ENCODE measurements at places on chromosomes 7 and 10.

DNA sequence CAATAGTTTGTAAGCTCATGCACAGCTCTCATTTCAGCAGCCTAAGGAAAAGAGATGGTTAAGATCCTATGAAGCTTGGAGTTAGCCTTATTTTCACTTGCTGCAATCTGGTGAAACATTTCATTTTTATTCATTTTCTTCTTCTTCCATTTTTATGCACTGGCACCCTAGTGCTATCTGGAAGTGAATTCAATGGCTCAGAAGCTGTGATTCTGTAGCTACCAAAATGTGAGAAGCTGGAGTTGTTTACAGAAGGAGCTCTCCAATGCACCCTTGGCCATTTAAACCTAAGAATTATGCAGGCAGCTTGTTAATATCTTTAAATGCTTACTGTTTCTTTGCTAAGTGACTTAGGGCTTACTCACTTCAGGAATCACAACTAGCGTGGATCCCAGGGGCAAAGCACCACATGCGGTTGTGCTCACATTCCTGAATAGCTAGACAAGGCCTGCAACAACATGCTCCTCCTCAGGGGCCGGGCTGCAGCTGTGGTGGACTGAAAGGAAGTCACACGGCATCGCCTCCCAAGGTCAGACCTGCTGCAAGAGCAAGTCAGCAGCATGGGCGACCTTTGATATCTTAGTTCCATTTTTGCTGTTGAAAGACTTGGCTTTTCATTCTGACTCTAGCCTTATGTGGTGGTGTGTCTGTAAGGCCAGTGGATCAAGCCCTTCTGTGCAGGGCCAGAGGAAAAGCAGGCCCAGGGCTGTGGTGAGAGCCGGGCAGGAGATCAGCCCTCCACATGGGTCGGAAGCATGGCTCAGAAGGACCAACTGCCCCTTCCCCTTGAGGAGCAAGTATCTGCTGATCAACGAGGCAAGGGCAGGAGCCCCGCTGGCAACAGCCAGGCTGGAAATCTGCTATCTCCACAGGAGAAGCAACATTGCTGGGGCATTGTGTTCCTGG, 91.9 kb upstream of the MBL2 start:
- no peak for DNase-seq

- no peak for DNase-seq
These were observed 11.0 kb upstream of the CRPPA start for GRCh38 chr7:16432425-16432731.

DNA sequence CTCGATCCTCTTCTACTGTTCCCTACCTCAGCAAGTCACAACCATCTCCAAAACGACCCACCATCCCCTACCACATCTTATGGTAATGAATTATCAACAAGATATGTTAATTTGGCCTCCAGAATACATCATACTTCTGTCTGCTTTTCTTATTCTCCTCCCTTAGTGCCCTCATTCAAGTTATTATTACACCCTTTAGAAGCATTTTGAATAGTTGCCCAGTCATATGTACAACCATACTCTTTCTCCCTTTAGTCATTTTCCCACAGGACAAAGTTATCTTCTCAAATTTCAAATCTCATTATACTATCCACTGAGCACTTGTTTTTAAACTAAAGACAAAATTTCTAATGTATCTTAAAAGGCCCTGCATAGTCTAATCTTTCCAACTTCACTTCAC, 71.0 kb downstream of the GNAT3 start:
- no peak for DNase-seq

GRCh38 chr7:44398511-44398911, 73.1 kb upstream of the CAMK2B start:
- no peak for DNase-seq

DNA sequence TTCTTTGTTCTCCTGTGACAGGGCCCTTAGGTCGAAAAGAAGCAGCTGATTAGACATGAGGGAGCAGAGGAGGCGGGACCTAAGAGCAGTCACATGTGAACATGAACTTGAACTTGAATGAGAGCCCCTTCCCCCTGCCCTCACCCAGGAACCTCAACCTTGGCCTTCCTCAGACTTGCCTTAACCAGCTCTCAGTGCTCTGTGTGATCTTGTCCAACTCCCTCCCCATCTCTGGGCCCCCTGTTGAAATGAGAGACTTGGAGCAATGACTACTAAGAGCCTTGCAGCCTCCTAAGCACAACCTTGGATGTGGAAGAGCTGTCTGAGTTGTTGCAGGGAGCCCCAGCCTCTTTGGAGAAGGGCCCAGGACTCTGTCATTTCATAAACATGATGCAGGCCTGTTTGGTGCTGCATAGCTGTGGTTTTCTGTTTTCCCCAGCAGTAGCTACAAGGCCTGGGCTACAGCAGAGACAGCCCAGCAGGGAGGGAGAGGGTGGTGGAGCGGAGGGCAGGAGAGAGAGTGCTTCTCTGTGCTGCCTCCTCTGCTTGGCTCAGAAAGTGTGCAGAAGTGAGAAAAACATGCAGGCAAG, 123.9 kb upstream of the ZMIZ1 start:
- DNase-seq = no peak

DNA sequence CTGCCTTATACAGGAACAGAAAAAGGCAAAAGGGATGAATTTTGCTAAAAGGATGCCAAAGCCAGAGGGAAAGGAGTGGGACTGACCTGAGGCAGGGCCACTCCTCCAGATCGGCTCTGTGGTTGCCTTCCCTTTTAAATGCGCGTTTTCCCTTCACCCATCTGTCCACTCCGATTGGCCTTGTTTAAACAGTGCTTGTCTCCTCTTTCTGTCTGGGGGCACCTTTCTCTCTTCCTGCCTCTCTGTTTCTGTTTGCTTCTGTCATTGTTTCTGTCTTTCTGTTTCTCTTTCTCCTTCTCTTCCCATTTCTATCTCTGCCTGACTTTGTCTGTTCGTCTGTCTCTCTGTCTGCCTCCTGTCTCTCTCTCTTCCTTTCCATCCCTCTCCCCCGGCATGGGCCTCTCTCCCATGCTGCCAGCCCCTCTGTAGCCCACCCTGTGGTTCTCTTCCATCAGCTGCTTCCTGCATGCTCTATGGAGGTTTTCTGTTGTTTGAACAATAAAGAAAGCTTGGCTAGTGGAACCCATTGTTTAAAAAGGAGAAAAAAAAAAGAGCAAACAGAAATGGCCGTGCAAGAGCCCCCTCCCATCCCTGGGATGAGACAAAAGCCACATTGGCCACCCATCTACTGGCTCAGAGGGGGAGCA, 29.5 kb upstream of the HSPB1 start:
- no peak for DNase-seq

DNA sequence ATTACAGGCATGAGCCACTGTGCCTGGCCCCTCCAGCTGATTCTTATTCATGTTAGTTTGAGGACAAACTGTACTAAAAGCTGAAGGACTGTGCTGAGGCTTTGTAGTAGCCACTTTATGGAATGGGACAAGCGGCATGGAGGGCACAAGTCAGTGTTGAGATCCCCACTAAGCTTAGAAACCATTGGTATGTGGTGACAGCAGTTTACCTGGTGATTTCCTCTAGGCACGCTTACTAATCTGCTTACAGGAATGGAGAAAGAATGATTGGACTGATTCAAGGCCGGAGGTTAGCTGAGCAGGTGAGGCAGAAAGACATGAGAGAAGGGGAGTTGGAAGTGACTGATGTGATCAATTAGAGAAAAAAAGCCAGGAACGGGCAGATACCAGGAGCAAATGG, 3.7 kb downstream of the ZNF398 start:
- no peak for DNase-seq

- no peak for DNase-seq
These were observed 92.1 kb downstream of the CH25H start for GRCh38 chr10:89114846-89115625.

GRCh38 chr10:69847883-69848282, 46.2 kb downstream of the COL13A1 start:
- DNase-seq = no peak

- DNase-seq = no peak
These were observed 41.9 kb downstream of the TAS2R41 start for GRCh38 chr7:143519411-143520131.

DNA sequence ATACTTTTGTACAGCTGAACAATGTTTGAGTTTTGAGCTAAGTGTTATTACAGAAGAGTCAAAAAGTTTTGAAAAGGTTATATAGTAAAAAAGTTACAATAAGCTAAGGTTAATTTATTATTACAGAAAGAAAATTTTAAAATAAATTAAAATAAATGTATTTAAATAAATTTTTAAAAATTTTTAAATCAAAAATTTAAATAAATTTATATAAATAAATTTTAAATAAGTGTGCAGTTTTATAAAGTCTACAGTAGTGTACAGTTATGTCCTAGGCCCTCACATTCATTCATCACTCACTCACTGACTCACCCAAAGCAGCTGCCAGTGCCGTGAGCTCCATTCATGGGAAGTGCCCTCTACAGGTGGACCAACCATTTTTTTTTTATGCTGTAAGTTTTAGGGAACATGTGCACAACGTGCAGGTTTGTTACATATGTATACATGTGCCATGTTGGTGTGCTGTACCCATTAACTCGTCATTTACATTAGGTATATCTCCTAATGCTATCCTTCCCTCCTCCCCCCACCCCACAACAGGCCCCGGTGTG, 462.9 kb upstream of the ZMIZ1 start:
- DNase-seq = no peak

DNA sequence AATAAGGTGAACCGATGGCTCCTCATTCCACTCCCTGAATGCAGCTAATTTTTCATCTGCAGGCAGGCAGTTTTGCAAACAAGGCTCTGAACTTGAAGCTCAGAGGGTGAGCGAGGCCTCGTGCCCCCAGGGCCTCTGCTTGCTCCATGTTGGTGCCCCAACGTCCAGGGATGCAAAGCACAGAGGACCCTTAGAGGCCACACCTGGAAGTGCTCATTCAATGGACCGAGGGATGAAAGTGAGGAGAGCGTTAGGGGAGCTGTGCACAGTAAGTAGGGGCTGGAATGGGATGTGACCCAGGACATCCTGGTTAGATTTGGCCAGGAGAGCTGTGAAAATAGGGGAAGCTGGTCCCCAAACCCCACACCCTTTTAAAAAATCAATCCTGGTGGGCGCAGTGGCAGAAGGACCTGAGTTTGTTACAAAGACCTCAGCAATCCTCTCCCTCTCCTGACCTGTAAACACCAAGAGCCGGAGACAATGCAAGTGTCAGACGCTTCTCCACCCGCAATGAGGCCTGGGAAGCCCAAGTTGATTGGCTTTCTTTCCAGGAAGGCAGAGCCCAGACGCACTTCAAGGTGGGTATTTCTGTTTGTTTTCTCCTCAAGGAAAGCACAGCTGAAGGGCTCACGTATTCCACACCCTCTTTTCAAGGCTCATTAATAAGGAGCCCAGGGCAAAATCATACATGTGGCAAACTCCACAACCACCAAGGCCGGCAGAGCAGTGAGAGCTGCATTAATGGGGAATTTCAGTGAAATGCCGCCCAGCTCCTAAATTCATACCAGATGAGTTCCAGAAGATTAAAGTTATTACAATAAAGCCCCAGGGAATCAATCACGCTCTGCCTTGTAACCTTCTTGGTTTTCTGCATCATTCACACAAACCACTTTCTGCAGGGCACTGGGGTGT, 14.1 kb upstream of the CXCL12 start:
- DNase-seq = no peak

DNA sequence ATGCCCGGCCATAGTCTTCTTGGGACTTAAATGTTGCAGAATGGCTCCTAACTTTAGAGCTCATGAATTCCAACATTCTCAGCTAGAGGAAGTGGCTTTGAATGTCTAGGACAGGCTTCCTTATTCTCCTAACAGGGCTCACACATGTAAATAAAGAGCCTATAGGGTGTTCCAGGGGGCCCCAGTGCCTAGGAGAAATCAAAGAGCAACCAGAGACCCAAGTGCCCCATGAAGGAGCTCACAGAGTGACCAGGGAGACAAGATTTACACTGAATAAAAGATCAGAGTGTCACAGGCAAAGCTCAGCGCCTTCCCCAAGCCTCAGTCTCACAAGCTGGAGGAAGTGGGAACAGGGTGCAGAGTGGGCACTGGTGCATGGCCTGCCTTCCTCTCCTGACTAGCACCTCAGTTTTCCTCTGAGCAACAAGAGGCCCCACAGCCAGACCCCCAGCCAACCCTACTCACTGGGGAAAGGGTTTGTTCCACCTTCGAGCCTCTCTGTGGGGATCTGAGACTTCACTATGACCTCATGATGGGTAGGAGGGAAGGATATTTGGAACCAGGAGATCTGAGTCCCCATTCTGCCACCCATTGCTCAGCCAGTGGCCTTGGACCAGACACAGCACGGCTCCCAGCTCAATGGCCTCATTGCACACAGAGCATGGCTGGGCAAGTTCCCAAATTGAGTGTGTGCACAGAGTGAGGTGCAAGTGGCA, 16.0 kb downstream of the TMEM273 start:
- no peak for DNase-seq

GRCh38 chr7:127682140-127682539, 30.1 kb downstream of the SND1 start:
- DNase-seq = no peak

DNA sequence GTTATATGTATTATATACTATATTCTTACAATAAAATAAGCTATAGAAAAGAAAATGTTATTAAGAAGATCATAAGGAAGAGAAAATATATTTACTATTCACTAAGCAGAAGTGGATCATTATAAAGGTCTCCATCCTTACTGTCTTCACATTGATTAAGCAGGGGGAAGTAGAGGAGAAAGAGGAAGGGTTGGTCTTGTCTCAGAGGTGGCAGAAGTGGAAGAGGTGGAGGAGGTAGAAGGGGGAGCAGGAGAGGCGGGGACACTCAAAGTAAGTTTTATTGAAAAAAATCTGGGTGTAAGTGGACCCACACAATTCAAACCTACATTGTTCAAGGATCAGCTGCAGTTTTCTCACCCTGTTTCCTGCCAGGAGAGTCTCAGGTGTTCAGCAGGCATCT, 28.9 kb upstream of the ERCC6 start:
- DNase-seq = no peak

DNA sequence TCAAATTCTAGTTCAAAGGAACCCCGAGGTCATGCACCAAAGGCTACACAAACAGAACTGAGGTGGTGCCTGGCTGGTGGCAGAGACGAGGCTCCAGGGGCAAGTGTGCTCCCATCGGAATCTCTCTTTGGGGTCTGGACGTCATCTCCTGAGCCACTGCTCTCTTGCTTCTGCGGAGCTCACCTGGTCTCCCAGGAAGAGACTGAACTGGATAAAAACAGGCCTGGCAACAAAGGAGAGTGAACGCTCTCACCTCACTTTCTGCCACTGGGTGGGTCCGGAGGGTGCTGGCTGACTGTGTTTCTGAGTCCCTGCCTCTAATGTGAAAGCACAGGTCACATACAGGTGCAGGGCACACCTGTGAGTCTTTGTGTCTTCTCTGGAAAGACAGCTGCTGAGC, 22.4 kb downstream of the VIPR2 start:
- no peak for DNase-seq

DNA sequence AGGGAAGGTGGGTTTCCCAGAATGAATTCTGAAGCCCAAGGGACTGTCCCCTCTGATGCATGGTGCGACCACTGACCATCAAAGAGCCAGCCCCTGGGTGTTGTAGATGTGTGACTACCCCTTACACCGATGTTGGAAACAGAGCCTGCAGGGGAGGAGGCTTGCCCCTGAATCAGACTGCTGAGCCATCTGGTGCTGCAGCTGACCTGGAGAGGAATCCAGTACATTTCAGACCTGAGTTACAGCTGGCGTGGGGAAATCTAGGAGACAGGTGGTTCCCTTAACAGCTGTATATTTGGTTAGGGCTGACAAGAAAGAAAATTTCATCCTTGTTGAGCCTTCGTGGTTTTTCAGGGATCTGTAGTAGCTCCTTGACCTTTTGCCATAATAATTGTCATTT, 195.5 kb downstream of the CELF2 start:
- DNase-seq = no peak

GRCh38 chr7:26688936-26689506, 175.4 kb downstream of the SKAP2 start:
- no peak for DNase-seq

GRCh38 chr10:73876971-73877370, 2.6 kb upstream of the CAMK2G start:
- no peak for DNase-seq
